ENCODE measurements at places on chromosomes 4 and X.

GRCh38 chrX:12372111-12372510, 233.8 kb downstream of the FRMPD4 start:
- peak; percentile 89 for DNase-seq

- DNase-seq, result no peak
Measured at GRCh38 chr4:40702137-40702799, 47.5 kb upstream of the NSUN7 start.

GRCh38 chrX:45824471-45824870, 623.8 kb upstream of the DIPK2B start:
- peak; percentile 95 for DNase-seq

DNA sequence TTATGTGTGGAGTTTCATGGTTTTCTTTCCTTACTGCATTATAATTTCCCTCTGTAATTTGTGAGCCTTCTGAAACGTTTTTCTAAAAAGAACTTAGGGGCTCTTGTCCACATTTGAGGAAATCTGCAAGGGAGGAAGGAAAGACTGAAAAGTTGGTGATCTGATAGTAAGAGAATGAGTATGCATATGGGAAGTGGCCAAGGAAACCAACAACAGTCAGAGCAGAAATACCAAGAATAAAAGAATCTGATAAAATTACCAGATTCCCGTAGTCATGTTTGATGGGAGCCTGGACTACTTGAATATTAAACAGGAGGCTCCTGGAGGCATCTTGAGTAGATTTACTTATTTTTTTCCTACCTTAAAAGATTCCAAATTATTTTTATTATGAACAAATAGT, 50.1 kb downstream of the MEPE start:
- no peak for DNase-seq

GRCh38 chrX:47751670-47752069, 85.0 kb upstream of the ZNF81 start:
- DNase-seq, result peak; percentile 20

DNA sequence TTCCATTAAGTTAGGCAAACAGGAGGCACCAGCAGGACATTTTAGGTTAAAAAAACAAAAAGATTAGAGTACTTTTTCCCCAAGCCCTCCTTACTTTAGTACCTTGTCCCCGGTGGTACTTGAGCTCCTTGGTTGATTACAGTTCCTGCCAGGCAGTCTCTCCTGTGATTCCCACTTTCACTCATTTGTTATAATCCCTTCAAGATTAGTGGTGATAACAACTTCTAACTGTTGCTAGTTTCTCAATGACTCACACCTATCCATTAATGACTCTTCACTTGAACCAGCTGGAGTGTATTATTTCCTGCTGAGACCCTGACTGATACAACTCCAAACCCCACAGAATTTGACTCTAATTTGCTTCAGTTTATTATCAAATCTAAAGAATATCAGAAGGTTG, 765.0 kb upstream of the DIAPH2 start:
- DNase-seq, result peak; percentile 14

DNA sequence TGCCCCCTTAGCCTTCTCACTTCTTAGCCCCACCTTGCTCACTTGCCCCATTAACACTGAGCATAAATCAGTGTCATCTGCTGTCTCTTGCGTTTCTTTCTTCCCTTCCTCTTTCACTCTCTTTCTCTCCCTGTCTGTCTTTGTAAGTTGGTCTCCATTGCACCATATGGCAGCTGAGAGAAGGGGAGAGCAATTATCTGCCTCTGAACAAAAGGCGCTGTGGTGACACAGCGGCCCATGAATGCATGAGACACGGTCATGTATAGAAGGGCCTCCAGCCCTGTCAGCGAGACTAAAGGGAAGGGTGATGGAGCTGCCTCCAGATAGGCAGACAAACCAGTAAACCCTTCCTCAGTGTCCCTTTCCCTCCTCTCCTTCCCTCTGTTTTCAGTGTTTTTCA, 88.8 kb upstream of the PCDH18 start:
- DNase-seq, result no peak

DNA sequence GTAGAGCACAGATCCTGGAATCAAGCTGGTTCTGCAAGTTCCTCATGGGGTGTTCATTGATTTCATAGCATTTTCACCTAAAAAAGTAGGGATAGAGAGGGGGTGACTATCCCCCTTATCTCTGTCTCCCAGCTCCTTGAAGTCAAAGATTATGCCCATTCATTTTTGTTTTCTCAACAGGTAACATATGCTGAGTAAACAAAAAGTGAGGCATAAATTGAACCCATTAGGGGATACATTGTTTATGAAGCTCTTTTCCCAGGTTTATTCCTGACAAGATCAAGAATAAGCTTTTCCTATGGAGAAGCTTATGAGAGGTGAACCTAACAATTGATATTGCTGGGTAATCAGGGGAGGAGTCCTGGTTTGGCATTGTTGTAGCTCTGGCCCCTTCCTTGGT, 9.2 kb upstream of the ANAPC4 start:
- no peak for DNase-seq

DNA sequence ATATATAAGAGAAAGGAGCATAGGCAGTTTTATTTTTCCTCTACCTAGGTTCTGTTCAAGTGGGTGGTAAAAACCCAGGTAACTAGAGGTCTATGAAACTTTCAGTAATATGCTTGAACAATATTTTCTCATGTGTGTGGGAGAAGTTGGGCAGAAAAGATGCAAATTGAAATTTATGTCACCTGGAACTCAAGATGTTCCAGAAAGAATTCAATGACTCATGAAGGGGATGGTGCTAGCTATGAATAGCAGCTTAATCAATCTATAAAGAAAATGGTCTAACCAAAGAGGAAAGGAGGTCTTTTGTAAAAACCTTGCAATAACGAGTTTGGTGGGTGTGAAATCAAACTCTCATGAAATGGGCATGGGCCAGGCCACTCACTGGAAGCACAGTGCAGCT, 263.8 kb downstream of the INPP4B start:
- no peak for DNase-seq

GRCh38 chr4:1512738-1513660, 106.8 kb upstream of the NKX1-1 start:
- DNase-seq, result no peak

- DNase-seq, result no peak
Measured at GRCh38 chr4:163624727-163625126, 130.2 kb downstream of the TMA16 start.

- DNase-seq, result no peak
Measured at GRCh38 chr4:67500373-67500772, 44.9 kb downstream of the CENPC start.

DNA sequence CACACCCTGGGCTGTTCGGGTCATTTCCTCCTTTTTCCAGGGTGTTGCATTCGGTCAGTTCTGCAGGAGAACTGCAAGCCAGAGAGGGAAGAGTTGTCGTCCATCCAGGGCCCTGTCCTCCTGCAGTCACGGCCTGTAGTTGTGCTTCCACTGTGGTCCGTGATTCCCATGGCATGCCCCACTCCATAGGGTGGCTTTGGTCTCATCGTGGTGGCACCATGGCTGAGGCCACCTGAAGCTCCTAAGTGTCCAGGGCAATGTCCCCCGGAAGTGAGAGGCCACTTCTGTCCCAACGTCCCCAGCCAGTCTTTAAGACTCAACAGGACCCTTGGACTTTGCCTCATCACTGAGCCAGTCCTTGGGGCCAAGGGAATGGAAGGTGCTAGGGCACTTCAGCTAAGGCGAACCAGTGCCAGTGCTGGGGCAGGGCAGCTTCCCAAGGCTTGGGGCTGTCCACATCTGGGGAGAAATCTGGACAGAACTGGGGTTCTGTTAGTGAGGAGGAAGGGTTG, 83.7 kb downstream of the HTRA3 start:
- no peak for DNase-seq

GRCh38 chrX:71492231-71493065, 40.5 kb upstream of the OGT start:
- peak; percentile 0 for DNase-seq

- DNase-seq, result peak; percentile 41
Measured at GRCh38 chrX:110180928-110181310, 137.0 kb downstream of the AMMECR1 start.

DNA sequence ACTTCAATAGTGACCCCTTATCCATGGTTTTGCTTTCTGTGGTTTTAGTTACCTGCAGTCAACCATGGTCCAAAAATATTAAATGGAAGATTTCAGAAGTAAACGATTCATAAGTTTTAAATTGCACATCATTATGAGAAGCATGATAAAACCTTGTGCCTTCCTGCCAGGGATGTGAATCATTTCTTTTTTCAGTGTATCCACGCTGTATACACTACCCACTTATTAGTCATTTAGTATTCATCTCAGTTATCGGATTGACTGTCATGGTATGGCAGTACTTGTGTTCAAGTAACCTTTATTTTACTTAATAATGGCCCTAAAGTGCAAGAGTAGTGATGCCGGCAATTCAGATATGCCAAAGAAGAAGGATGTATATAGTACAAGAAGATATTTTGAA, 37.7 kb upstream of the TASL start:
- DNase-seq, result peak; percentile 79

DNA sequence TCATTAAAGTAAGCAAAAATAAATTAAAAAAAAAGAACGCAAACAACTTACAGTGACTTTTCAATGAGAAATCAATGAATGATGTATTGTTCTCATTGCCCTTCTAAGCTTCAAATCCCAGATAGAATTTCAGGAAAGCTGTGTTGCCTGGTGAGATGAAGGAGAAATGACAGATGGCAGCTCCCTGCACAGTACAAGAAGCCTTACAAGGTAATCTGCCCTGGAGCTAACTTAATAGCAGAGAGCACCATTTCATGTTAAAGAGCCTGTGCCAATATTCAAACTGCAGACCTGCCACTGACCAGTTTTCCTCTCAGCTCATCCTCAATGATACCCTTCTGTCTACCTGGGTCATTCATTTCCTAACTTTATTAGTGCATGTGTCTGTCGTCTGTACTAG, 54.0 kb downstream of the GC start:
- no peak for DNase-seq
